Stimulated activated CD4-positive, alpha-beta T cell treated with anti-CD3 and anti-CD28 coated beads, TNF-alpha, amount 100 ng/mL, for 1 hour (primary cell): ENCODE measurements at places on chromosomes 7 and 10.

GRCh38 chr7:72345208-72345727, 66.9 kb downstream of the CALN1 start:
- no peak for DNase-seq

DNA sequence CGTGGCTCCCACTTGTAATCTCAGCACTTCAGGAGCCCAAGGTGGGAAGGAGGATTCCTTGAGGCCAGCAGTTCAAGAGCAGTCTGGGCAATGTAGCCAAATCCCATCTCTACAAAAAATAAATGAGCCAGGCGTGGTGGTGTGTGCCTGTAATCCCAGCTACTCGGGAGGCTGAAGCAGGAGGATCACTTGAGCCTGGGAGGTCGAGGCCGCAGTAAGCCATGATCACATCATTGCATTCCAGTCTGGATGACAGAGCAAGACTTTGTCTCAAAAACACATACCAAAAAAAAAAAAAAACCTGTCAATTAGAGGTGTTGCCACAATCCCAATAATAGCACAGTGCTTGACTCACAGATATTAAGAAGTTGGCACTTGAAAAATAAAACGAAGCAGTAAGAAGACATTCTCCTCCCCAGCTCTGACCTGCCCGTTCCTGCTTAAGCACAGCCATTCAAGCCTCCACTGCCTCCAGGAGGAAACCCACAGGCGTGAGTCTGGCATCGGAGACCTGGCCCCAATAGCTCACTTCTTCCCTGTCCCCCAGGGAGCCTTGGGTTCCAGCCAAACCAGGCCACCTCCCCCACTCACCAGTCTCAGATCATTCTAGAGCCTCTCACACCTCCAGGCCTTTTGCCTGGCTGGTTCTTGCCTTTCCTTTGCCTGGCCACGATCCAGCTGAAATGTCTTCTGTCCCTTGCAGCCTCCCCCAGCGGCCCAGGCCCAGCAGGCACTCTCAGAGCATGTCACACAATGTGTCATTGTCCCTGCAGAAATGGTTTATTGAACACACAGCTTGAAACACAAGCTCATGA, 45.3 kb upstream of the GTF2I start:
- DNase-seq, result no peak

GRCh38 chr10:17335065-17335464, 107.0 kb downstream of the VIM start:
- DNase-seq, result no peak

DNA sequence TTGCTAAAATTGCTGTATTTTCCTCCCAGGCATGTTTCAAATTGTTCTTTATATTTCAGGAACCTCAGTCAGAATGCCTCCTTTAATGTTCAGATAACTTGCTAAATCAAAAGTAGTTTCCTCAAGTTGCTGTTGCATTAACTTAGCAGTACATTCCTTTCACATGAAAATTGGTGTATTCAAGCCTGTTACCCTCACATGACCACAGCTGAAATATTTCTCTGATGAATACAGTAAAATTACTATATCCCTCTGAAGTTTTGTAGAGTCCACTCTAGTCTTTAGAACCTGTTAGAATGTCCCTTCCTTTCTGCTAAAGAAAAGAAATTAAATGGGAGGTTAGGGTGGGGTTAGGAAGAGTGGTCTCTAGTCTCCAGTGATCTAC, 24.5 kb upstream of the C1GALT1 start:
- no peak for DNase-seq

DNA sequence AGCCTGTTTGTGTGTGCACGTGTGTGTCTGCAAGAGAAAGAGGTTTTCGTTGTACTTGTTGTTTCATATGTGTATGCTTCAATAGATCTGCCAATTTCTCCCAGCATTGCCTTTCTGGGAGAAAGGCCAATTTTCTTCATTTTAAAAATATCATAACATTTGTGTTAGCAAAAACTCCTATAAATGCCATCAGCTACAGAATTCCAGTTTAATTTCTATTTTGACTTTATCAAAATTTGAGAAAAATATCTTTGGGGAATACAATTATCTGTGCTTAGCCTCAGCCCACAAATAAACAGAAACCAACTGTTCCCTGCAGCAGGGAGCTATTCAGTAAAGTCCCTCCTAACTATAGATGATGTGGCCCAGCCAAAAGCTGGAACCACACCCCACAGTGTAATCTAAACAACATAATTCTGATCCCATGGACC, 68.3 kb upstream of the MGMT start:
- no peak for DNase-seq

DNA sequence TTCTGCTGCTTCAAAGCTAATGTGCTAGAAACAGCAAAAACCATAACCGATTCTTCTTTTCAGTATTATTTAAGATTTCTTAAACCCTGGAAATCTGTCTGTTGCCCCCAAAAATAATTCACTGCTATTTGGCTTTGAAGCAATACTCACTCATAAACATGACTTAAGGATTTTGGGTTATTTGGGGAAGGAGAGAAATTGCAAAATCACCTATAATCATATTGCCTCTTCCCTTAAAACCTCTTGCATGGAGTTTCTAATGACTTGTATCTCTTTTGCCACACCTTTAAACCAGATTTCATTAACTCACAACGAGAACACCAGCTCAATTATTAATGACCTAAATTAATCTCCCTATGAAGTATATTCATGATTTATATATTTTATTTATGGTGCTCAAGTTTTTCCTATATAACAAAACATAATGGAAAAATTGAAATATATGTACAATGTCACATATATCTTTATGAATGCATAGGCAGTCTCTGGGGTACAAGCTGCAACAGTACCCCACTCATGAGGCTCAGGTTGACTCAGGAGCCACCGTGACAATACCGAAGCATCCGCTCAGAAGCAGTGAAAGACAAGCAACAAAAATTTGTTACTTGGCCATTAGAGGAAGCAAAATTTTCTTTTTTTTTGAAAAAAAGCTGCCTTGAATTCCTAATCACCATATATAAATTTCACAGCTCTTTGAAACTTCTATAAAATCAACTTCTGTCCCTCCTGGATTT, 3.0 kb downstream of the NAMPT start:
- DNase-seq, result no peak

GRCh38 chr7:45190406-45191165, 33.0 kb downstream of the RAMP3 start:
- no peak for DNase-seq

DNA sequence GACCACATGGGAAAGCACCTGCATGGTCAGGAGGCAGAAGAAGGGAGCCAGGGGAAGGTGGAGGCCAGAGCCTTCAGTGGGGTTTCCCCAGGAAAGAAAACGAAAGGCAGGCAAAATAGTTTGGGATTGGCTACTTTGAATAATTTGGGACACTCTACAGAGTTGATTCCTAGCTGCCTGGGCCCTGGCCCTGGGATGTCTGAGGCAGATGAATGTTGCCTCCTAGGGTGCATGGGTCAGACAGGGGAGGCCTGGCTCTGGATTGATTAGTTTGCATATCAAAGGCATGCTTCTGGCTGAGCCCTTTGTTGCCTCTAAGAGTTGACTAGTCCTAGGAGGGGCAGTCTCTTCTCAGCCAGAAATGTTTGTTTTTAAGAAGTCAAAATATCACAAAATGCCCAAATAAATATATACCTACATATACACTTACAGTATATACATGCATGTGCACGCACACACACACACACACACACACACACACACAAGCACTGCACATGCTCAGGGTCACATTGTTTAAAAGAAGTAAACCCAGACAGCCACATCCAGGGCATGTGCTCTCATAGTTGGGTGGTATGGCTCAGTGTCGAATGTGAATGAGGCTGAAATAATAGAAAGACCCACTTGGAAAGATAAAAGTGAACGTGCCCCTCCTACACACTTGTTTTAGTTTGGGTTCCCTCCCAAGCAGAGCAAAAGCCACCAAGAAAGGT, 184.2 kb downstream of the GPAM start:
- no peak for DNase-seq

DNA sequence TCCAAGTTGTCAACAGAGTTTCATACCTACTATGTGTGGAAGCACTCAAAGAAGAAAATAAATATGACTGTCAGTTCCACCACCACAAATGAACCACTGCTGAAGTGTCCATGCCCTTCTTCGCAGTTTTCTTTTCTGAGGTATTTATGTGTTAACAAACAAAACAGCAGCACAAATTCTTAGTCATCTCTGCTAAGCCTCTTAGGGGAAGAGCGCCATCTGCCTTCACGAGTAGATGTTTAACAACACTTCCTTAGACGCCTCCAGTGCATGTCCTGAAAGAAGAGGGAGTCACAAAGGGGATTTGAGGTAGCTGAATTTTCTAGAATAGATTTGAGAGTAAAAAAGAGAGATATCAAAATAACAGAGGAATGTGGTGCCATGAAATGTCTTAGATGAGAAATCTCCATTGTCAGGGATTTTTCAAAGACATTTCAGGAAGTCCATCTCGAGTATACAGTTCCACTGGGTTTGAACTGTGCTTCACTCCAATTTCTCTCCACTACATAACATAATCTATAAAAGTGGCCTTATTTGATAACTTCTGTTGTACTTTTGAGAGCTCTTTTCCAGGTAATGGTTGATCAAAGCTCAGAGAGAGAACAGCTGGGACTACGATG, 775.3 kb upstream of the POM121L12 start:
- DNase-seq, result no peak

DNA sequence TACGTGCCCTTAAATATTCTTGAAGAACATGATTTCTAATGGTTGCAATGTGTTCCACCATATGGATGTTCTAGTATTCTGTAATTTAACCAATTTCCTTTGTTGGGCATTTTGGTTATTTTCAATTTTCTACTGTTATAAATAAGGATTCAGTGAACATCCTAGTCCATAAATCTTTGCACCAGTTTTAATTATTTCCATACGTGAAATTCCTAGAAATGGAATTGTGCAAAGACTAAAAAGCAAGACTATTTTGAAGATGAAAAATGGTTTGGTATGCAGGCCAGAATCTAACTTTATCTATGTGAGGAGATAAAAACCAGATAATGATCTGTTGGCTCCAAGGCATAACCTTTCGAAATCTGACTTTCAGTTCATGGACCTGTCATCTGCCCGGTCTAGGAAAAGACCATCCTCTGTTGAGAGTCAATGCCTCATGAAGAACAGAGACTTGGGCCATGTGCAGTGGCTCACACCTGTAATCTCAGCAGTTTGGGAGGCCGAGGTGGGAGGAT, 633.2 kb upstream of the NRP1 start:
- no peak for DNase-seq

- no peak for DNase-seq
These were observed 10.6 kb downstream of the GLI3 start for GRCh38 chr7:42226354-42226941.

GRCh38 chr10:30943451-30943850, 88.2 kb downstream of the ZNF438 start:
- no peak for DNase-seq

- no peak for DNase-seq
These were observed 231.8 kb downstream of the ADAM12 start for GRCh38 chr10:126156503-126156902.

DNA sequence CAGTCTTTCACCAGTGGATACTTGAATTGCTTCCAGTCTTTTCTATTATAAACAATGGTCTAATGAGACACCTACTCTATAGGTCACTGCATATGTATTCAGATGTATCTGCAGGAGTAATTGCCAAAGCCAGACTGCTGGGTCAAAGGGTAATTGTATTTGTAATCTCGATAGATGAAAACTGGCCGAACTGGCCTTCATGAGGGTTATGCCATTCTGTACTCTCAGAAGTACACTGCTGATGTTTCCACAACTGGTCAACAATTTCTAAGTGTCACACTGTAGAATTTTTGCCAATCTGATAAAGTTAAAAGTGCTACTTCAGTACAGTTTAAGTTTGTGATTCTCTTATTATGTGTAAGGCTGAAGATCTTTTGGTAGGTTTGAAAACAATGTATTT, 64.6 kb downstream of the JAZF1 start:
- DNase-seq, result no peak

GRCh38 chr10:132321726-132322125, 10.3 kb upstream of the LRRC27 start:
- DNase-seq, result no peak

GRCh38 chr10:80177781-80178636, 27.3 kb downstream of the ANXA11 start:
- no peak for DNase-seq

GRCh38 chr10:91700273-91700672, 67.4 kb upstream of the PPP1R3C start:
- no peak for DNase-seq

- DNase-seq, result no peak
These were observed 1.4 kb downstream of the VOPP1 start for GRCh38 chr7:55570939-55571338.

DNA sequence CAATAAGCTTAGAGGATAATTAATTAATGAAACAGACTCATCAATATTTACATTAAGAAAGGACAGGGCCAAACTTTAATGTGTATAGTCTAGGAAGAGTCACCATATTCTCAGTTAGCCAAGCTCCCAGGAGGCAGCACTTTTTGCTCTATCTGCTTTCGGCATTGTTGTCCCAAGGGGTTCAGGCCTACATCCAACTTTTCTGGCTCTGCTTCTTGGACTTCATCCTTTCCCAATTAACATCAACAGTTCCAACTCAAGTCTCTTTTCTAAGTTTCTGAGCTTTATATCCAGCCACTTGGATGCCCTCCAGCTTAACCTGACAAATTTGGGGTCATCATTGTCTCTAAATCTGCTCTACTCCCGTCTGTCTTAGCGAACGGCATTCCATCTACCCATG, 42.8 kb downstream of the GLI3 start:
- DNase-seq, result no peak

GRCh38 chr10:25457552-25457951, 282.8 kb downstream of the GPR158 start:
- DNase-seq, result no peak

- DNase-seq, result no peak
These were observed 187.9 kb downstream of the PLXDC2 start for GRCh38 chr10:20004087-20004523.

GRCh38 chr10:125011171-125011925, 69.4 kb downstream of the ZRANB1 start:
- no peak for DNase-seq

DNA sequence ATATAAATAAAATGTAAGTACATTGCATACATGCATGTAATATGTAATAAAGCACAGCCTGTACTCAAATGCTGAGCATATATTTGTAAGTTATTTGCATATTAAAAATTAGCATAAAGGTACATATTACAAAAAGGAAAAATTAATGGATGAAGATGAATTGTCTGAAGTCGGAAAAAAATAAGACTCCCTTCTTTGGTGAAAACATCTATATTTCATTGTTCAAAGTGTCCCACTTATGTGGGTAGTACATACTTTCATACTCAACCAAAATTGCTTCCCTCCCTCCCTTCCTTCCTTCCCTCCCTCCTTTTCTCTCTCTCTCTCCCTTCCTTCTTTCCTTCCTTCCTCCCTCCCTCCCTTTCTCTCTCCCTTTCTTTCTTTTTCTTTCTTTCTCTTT, 498.1 kb downstream of the MAGI2 start:
- DNase-seq, result no peak
